Activated gamma-delta T cell treated with anti-CD3 and anti-CD28 coated beads, Interleukin-2, amount 50 U/mL, for 16 hours (primary cell): ENCODE measurements at places on chromosomes 5 and 9.

DNA sequence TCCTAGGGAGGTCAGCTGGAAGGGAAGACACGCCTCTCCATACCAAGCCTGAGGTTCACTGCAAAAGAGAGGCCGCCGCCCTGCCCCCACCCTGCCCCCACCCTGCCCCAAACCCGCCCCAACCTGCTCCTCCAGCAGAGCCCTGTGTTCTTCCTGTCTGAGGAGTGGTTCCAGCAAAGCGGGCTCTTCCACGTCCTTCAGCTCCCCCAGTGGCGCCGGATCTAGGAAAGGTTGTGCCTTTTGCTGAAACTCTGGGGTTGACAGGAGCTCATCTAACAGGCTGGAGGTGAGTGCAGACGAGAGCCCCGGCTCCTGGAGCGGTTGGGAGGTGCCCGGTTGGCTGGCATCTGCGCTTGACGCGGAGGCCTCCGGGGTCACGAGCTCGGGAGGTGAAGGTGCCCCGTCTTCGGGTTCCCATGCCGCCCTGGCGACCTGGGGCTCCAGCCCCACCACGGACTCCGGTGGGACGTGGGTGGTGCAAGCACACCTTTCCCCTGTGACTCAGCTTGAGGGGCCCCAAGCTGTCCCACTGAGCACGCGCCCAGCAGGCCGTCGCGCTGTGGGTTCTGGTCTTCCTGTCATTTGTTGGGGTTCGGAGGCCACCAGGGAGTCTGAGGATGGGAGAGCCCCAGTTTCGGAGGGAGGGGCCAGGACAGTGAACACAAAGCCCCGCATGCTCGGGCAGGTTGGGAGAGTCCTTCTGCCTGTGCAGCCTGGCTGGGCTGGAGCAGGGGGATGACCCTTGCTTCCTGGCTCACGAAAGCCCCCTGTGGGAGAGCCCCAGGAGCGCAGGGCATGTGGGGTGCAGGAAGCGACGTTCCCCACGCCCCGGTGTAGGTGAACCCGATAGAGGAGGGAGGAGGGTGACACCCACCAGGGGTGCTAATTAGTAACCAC is 1467.1 kb downstream of the FOXD4L5 start:
- DNase-seq, result peak; percentile 51

DNA sequence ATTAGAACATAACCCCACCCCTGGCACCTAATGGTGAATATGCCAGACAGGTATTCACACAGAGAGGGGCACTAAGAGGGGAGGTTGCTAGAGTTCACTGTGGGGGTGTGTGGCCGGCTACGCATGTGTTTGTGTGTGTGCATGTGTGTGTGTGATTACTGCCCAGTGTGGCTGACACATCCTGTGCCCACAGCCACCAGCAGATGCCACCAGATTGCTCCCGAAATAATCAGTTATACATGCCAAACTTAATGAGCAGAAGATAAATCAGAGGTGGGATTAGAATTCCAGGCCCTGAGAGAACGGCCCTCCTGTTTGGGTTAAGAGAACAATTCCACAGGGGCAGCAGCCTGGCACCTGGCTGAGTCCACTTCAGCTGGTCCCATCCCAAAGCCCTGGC is 91.8 kb upstream of the TBCA start:
- DNase-seq, result no peak

DNA sequence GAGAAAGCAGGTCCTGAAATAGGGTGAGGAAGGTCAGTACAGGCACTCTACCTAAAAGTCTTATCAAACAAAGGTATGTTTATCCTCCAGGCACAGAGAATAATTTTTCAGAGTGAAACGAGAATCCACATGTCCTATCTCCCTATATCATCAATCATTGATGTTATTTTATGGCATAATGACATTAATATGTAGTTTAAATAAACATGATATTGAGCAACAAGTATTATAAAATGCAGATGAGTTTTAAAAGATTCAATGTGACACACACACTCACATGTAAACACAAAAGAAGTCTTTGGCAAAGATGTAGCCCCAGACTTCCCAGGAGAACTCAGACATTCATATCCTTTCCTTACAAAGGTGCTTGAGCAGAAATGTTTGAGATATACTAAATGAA is 389.1 kb downstream of the ADGRV1 start:
- DNase-seq, result no peak

- no peak for DNase-seq
Measured at GRCh38 chr9:124133727-124134126, 122.2 kb downstream of the LHX2 start.

DNA sequence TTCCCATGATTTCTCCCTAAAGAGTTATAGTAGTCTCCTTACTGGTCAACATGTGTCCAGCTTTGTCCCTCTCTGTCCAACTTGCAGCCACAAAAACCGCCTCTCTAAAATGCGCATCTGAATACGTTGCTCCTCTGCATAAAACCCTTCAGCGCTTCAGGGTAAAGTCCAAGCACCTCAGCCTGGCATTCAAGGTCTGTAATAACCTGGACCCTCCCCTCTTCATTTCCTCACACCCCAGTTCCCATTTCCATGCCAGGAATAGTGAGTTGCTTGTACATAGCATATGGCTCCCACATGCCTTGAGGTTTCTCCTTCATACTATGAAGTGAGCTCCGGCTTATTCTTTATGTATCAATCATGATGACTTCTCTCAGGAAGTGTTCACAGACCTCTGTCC is 101.5 kb downstream of the OXCT1 start:
- no peak for DNase-seq

- no peak for DNase-seq
Measured at GRCh38 chr5:54807421-54807820, 178.0 kb downstream of the ESM1 start.

GRCh38 chr5:150789943-150790611 is 11.5 kb downstream of the SMIM3 start:
- peak; percentile 53 for DNase-seq

GRCh38 chr9:10232352-10232930 is 380.4 kb downstream of the PTPRD start:
- DNase-seq, result no peak

GRCh38 chr5:148209151-148209770 is 6.4 kb downstream of the SPINK6 start:
- DNase-seq, result no peak

DNA sequence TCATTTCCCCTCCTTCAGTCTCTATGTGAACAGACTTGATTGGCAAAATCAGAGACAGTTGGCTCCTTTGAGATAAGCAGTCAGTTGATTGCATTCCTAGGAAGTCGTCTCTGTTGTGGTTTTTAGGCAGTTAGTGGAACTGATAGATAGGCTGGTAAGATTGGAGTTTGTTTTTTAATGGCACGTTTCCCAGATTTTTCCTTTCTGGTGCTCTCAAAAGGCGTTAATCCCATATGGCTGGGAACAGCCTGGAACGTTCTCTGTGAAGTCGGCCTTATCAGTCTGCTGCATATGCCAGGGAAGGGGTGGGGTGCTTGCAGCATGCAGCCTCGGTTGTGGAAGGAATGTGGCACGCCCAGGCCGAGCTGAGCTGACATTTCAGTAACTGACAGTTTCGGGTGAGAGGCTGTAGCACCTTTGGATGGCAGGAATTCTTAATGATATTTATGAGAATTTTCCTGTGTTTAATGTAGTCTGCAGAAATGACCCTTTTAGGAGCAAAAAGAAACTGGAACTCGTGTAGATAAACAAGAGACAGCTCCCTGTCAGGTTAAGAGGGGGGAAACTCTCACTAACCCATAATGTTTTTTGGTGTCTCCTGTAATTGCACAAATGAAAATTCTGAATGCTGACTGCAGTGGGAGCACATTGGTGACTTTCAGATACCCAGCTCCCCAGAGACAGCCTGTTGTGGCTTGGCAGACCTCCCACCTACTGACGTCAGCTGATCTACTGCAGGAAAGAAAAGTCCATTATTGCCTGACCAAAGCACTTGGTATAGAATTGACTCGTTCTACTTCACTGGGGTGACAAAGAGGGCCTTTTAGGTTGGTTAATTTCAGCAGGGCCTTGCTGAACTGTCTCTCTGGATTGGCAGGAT is 6.3 kb downstream of the SPTAN1 start:
- DNase-seq, result peak; percentile 28

GRCh38 chr5:2221450-2221849 is 338.7 kb upstream of the IRX4 start:
- no peak for DNase-seq

DNA sequence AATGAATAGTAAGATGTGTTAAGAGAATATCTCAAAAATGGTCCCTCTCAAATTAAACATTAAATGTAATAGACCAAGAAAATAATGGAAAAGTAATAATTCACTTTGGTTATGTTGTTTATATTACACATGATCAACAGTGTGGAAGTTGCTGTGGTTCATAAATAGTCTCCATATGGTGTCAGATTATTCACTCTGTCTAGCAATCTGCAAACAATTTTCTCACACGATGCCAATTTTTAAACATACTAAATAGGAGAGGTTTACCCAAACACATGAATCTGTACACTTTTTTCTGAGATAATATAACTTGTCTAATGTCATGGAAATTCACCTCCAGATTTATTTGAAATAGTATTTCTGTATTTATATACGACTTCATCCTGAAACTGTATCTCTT is 217.4 kb upstream of the FBXL7 start:
- DNase-seq, result no peak

- no peak for DNase-seq
Measured at GRCh38 chr9:90891308-90892040, 89.9 kb downstream of the SYK start.

DNA sequence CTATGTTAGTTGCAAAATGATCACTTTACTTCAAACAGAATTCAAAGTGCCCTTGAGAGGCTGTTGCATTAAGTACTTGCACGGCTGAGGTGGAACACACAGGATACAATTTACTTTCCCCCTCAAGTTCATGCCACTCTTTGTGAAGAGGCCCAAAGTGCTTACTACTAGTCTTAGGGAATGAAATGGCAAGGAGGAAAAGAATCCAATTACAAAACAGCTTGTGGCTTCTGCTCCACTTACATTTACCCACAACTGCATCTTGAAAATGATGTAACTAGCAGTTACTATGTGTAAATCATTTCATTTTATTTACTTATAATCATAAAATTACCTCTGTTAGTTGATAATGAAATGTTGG is 14.6 kb downstream of the FOXD1 start:
- no peak for DNase-seq

DNA sequence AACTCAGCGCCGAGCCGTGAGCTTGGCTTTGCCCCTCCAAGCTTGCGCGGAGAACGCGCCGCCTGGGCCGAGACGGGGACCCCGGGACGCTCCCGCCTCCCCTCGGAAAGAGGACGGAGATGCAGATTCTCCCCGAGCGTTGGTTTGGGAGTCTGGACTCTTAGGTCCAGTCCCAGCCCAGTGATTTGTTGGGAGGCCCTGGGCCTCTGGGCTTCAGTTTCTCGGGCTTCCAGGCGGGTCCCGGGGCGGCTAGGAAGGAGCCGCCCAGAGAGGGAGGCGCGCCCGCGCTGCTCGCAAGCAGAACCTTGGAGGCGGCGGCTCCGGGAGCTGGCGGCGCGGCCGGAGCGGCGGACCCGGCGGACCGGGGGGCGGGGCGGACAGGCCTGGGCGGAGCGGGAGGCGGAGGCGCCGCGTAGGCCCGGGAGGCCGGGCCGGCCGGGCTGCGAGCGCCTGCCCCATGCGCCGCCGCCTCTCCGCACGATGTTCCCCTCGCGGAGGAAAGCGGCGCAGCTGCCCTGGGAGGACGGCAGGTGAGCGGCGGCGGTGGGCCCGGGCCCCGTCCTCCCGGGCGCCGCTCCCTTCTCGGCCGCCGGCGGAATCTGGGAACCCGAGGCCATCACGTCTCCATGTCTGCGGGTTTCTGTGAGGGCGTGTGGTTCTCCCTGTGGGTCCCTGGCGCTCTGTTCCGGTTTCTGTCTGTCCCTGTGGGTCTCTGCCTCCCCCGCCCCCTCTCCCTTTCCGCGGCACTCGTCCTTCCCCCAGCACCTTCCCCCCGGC is at the start of gene B4GALT7:
Gene B4GALT7, plus strand, starts transcription at position 402 of the 777 bp plus-strand sequence. Its CDS starts 79 bp downstream, at position 481.
- peak; percentile 80 for DNase-seq

DNA sequence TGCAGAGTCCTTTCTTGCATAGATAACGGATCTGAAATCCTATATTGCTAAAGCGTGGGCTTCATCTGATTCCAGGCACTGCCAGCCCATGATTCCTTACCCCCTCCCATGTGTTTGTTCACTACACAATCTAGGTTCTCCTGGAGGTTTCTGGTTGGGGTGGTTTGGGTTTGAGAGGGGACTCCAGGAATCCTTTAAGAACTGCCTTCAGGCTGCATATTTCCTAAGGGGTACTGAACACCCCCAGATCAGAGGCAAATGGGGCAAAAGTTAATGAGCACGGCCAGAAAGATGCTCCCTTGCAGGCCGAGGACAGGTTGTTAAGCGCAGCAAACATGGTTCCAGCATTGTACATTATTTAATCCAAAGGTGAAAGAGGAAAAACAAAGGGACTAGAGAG is 9.9 kb downstream of the NR2F1 start:
- DNase-seq, result no peak

DNA sequence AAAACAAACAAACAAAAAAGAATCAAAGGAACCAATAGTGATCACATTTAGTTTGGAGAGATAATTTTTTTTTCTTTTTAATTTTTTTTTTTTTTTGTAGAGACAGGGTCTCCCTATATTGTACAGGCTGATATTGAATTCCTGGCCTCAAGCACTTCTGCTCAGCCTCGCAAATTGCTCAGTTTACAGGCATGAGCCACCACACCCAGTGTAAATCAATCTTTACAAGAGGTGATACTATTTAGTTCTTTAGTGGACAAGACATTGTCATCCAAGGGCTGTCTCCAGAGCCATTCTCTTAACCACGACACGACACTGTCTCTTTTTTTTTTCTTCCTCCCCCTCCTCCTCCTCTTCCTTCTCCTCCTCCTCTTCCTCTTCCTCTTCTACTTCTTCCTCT is 29.6 kb downstream of the ERAP2 start:
- no peak for DNase-seq

GRCh38 chr5:151598984-151599383 is 7.9 kb upstream of the FAT2 start:
- DNase-seq, result no peak

- peak; percentile 24 for DNase-seq
Measured at GRCh38 chr5:50666261-50667022, at the start of gene PARP8. Gene PARP8 (plus strand): TSS chr5:50666637. CDS start chr5:50667096, 459 bp downstream.

DNA sequence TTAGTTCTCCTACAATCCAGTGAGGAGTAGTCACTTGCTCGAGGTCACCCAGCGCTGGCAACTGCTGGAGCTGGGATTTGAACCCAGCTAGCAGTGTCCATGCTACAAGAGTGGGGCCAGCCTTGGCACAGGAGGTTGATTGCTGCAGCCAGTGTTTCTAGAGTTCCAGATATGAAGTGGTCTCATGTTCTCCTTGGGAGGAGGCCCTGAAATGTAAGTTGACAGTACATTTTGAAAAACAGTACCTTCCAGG is 802 bp downstream of the CCDC107 start:
- DNase-seq, result no peak

DNA sequence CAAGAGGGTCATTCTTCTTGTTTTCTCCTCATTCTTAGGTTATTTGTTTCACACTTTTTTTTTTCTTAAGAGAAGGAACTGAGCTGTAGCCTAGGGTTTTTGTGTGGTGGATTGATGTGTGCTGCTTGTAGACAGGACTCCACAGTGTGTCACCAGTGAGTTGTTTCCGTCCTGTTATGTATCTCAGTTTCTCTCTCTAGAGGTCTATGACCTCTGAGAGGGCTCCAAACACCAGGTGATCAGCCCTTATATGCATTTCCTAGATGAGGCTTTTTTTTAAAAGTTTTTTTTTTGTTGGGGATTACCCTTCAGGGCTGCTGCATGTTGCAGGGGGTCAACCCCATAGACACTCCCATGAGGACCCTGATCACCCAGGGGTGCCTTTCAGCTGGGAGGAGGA is 124.2 kb upstream of the MAST4 start:
- no peak for DNase-seq

GRCh38 chr5:89353837-89354551 is 471.0 kb upstream of the MEF2C start:
- no peak for DNase-seq
